Common myeloid progenitor, CD34-positive (primary cell): ENCODE measurements at places on chromosomes 6 and 20.

DNA sequence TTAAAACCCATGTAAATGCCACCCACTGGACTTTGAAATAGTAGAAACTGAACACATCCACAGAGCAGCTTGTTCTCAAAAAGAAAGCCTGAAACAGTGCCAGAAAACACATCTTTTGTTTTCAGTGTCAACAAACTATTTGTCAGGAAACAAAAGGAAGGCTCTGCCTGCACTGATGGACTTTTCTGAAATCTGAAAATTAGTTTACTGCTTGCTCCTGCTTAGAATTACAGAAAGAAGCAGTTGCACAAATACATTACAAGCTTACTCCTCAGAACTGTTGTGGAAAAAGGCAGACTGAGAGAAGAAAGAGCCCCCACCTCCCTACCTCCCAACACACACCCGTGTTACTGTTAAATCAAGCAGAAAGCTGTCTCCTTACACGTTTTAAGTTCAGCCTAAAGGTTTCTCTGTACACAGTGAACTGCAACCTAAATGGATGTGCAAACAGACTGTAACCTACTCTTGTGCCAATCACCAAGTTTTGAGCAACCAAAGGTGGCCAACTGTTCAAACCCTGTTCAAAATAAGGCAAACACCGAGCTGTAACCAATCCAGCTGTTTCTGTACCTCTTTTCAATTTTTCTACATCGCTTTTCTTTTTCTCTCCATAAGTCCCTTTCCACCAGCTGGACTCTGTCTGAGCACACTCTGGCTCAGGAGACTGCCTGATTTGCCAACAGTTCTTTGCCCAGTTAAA lies 43.7 kb downstream of the FRK start:
- DNase-seq, result no peak

DNA sequence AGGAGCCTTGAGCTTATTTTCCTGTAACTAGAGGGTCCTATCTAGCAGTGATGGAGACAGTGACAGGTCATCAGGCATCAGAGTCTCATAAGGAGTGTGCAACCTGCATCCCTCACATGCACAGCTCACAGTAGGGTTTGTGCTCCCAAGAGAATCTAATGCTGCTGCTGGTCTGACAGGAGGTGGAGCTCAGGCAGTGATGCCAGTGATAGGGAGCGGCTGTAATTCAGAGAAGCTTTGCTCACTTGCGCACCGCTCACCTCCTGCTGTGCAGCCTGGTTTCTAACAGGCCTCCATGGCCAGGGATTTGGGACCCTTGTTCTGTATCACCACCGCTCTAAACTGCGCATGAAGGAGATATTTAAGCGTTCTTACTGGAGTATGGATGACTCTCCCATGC lies 5.3 kb downstream of the KIF25 start:
- no peak for DNase-seq

- DNase-seq, result no peak
Observed at GRCh38 chr20:2259731-2260130, 36.1 kb upstream of the TGM3 start.

GRCh38 chr6:134183844-134184243 lies 131.4 kb upstream of the SLC2A12 start:
- DNase-seq, result no peak

GRCh38 chr6:34011264-34011663 lies 134.6 kb downstream of the GRM4 start:
- no peak for DNase-seq

GRCh38 chr20:8060977-8061376 lies 41.4 kb upstream of the TMX4 start:
- DNase-seq, result no peak

- DNase-seq, result no peak
Observed at GRCh38 chr20:7689151-7689550, 251.1 kb downstream of the HAO1 start.

DNA sequence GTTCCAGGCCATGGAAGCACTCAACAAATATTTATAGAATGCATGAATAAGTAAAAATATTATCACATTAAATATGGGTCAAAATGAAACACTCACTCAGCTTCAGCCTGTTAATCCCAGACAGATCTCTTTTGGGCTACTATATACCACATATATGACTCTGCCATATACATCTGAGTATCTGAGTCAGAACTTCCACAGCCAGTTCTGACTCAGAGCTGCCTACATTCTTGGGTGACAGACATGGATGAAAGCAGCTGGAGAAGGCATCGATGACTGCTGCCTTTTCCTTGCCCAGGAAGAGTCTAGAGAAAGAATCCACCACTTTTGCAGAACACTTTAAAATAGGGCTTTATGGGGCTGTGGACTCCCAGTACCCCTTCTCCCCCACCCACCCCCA lies 11.5 kb upstream of the PDYN start:
- DNase-seq, result no peak

DNA sequence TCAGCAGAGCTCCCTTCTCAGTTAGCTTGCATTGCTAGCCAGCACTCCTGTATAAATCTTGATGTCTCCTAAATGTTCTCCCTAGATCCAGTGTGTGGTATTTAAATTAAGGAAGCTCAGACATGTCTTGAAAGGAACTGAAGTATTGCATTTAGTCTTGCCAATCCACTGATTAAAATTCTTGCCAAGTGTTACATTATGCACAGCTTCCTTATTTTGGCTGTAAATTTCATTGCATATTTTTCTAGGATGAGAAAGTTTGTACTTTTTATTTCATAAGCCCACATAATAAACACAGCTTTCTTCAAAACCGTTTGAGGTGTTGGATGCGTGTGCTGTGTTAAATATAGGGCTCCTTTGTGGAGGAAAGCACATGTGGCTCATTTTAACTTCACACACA lies 329.8 kb upstream of the FLRT3 start:
- no peak for DNase-seq

DNA sequence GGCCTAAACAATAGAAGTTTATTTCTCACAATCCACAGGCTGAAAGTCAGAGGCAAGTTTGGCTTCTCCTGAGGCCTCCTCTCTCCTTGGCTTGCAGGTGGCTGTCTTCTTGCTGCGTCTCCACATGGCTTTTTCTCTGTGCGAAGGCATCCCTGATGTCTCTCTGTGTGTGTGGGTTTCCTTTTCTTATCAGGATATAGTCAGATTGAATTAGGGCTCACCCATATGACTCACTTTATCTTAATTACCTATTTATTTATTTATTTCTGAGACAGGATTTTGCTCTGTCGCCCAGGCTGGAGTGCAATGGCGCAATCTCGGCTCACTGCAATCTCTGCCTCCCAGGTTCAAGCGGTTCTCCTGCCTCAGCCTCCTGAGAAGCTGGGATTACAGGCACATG lies 30.7 kb downstream of the LINC00237 start:
- DNase-seq, result no peak

GRCh38 chr6:118263921-118264486 lies 284.1 kb upstream of the PLN start:
- DNase-seq, result peak; percentile 52

DNA sequence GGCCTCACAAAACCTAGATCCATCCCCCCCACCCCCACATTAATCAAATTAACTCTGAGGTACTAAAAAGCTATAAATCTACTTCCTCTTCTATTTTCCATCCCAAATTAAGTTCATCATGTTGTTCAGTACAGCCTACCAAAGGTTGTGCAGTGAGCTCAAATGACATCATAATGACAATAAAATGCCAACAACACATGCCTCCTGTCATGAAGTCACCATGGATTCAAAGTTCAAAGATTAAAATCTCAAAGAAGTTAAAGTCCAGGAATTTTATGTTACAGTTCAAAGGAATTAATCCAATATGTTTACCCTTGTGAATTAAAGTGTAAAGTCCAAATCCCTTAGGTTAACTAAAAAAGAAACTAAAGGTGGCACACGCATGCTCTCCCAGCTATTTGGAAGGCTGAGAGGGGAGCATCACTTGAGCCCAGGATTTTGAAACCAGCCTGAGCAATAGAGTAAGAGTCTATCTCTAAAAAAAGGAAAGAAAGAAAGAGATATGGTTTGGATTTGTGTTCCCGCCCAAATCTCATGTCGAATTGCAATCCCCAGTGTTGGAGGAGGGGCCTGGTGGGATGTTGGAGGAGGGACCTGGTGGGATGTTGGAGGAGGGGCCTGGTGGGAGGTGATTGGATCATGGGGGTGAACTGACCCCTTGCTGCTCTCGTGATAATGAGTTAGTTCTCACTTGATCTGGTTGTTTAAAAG lies 25.7 kb upstream of the SIRT5 start:
- no peak for DNase-seq

GRCh38 chr20:1280195-1281102 lies 14.4 kb downstream of the SNPH start:
- no peak for DNase-seq

- DNase-seq, result no peak
Observed at GRCh38 chr6:8322659-8323058, 112.7 kb downstream of the SLC35B3 start.

DNA sequence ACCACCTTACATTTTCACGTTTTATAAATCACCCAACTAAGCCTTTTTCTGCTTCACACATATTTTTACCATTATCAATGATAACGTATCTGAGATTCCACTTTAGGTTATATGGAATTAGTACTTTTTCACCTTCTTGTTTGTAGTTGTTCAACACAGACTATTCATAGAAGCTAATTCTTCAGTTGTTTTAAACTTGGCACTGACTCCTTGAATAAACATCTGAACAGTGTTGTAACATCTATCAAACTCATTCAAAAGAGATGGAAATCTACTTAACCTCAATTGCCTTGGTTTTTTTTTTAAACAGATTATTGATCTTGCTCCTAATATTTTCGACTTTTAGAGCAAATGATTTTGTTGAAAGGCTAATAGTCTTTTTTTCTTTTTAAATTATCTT lies 34.2 kb downstream of the PTPRA start:
- no peak for DNase-seq

- no peak for DNase-seq
Observed at GRCh38 chr20:59411170-59411569, 110.8 kb downstream of the EDN3 start.

GRCh38 chr6:87257046-87257445 lies 65.3 kb upstream of the SMIM8 start:
- DNase-seq, result no peak

GRCh38 chr6:169190144-169190584 lies 63.5 kb downstream of the THBS2 start:
- DNase-seq, result no peak

DNA sequence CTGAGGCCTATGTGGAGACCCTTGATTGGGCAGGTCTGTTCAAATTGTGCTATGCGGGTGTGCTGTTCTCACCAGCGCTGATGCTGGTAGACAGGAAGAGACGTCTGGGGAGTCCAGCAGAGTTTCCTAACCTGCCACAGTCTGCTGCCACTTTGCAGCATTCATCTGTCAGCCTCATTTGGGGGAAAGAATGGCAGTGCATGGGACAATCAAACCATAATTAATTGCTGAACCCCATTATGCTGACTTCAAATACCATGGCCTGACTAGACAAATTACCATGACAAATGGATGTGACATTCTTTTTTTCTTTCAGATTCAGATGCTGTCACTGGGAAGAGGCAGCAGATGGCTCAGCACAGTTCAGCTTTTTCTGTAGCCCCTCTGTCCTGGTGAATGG lies 171.4 kb upstream of the SYNDIG1 start:
- DNase-seq, result no peak

- no peak for DNase-seq
Observed at GRCh38 chr20:44614525-44614924, 32.1 kb downstream of the PKIG start.

- no peak for DNase-seq
Observed at GRCh38 chr20:62352402-62353288, 14.5 kb downstream of the LAMA5 start.

- DNase-seq, result no peak
Observed at GRCh38 chr20:43946659-43947315, 32.1 kb downstream of the TOX2 start.

GRCh38 chr6:101614774-101615173 lies 221.3 kb downstream of the GRIK2 start:
- DNase-seq, result no peak

DNA sequence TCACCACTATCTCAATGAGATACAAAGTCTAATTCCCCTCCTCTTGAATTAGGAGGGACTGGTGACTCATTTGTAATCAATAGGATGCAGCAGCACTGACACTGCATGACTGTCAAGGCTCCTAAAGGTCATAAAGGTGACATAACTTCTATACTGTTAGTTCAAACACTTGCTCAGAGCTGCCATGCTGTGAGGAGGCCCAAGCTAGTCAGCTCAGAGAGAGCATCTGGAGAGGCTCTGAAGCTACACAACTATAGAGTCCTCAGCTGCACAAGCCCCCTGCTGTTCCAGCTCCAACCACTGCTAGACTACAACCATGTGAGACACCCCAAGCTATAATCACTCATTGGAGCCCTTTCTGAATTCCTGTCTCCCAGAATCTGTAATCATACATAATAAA lies 17.0 kb upstream of the HEY2 start:
- no peak for DNase-seq
